ENCODE measurements at places on chromosomes 7 and 10. TPM values are rescaled to one million over a fixed set of nuclear protein-coding genes. Genes with fewer than 3 reads are reported as not detected.

Gene UNC5B
- 3.5 TPM for total RNA-seq

Gene JAZF1
- total RNA-seq: 8.6 TPM

Gene PTPRE
- 42.9 TPM for total RNA-seq

Gene SDK1
- total RNA-seq: 6.6 TPM

Gene MSMB
- 4.0 TPM for total RNA-seq

Gene RBM20
- 1.6 TPM for total RNA-seq

Gene CDH23
- total RNA-seq: 11.6 TPM

DNA sequence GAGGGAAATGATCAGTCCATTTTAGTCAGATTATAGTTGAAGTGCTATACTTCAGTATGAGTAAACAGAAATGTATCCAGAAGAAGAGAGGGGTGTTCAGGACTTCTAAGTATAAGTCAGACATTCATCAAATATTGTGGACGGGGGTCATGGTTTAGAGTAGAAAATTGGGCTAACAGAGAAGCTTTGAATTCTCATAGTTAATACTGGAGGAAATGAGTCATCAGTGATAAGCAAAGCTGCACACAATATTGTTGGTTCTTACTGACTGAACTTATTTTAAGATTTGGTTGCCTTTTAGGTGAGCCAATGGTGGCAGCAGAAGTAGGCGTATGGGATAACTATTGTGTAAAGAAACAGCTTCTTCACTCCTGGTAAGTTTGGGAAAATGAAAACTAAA, 1.7 kb upstream of the SUMF2 start:
- DNase-seq: no peak

GRCh38 chr7:45514944-45515343, 59.2 kb upstream of the ADCY1 start:
- DNase-seq: no peak

GRCh38 chr7:3754493-3755341, 453.7 kb downstream of the SDK1 start:
- DNase-seq: no peak

GRCh38 chr7:194252-195009, 2.1 kb downstream of the FAM20C start:
- no peak for DNase-seq

DNA sequence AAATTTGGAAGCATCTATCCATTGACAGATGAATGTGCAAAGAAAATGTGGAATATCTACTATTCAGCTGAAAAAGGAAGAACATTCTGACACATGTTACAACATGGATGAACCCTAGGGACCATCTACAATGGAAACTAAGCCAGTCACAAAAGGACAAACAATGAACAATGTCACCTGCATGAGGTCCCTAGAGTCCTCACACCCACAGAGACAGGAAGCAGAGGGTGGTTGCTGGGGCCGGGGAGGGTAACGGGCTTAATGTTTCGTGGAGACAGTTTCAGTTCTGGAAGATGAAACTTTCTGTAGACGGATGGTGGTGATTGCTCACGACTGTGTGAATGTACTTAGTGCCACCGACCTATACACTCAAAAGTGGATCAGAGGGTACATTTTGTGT, 282.9 kb downstream of the ADARB2 start:
- DNase-seq: no peak

GRCh38 chr7:71173955-71174354, 42.0 kb downstream of the GALNT17 start:
- no peak for DNase-seq
